ENCODE measurements at places on chromosomes 13 and 19.

- no peak for DNase-seq
These were observed 54.5 kb downstream of the CEBPG start for GRCh38 chr19:33427801-33428626.

GRCh38 chr13:51539887-51540286, 44.4 kb upstream of the WDFY2 start:
- DNase-seq, result no peak

DNA sequence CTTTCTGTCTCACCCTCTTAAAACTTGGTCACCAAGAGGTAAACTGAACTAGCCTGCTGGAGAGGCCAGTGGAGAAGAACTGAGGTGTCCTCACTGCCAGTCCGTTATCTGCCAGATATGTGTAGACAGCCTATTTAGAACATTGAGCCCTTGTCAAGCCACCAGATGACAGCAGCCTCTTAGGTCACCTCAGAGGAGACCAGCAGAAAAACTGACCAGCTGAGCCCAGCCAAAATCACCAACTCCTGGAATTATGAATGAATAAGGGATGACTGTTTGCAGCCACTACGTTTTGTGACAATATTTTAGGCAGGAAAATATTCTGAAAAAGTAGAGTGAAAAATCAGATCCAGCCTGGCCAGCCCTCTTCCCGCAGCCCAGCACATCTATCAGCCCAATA, 513.9 kb downstream of the DCT start:
- no peak for DNase-seq

DNA sequence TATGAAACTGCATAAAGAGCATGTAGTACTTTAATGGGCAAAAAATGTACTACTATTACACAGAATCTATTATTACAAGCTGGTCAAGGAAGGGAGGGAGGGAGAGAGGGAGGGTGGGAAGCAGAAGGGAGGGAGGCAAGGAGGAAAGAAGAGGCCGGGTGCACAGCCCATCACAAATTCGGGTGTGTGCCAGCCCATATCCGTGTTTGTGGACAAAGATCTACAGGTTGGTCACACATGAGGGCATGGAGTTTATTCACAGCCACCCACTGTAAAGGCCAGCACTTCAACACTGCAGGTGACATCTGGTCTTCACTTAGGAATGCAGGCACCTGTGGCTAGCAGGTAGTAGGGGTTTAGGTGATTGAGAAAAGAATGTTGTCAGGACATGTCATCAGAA, 352.5 kb upstream of the NBEA start:
- DNase-seq, result no peak

DNA sequence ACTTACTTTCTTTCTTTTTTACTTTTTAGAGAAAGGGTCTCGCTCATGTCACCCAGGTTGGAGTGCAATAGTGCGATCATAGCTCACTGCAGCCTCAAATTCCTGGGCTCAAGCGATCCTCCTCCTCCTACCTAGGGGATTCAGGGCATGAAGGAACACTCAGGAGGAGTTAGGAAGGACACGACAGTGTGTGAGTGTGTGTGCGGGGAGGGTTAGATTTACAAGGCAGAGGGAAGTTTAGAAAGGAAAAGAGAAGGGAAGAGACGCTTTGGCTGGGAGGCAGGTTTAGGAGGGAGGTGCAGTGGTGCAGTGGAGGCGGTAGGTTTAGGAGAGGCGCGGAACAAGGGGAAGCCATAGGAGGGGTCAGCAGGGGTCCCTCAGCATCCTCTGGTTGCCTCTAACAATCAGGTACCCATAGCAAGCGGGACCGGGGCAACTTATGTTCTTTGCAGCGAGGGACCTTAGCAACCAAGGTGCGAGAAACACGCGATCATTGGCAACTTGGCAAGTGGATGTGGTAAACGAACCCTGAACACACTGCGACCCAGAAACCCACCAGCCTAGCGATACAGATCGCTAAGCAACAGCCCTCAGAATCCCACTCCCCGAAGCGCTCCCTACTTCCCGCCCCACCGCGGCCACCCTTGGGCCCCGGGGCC, 501 bp downstream of the SIRT2 start:
- DNase-seq, result no peak

- DNase-seq, result no peak
These were observed 51.3 kb downstream of the RAB20 start for GRCh38 chr13:110509971-110510786.

GRCh38 chr19:1239796-1240737, 1.5 kb upstream of the ATP5F1D start:
- DNase-seq, result peak; percentile 66

- DNase-seq, result no peak
These were observed 7.3 kb downstream of the NKPD1 start for GRCh38 chr19:45153339-45154063.

DNA sequence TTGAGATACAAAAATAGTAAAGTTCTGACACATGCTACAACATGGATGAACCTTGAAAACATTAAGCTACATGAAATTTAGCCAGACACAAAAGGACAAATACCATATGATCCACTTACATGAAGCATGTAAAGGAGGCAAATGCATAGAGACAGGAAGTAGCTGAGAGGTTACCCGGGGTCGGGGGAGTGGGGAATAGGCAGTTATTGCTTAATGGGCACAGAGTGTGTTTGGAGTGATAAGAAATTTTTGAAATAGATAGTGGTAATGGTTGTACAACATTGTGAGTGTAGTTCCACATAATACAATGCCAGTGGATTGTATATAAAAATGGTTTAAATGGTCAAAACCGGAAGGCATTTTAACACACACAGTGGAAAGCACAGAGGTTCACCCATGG, 4.3 kb downstream of the N4BP2L1 start:
- no peak for DNase-seq

DNA sequence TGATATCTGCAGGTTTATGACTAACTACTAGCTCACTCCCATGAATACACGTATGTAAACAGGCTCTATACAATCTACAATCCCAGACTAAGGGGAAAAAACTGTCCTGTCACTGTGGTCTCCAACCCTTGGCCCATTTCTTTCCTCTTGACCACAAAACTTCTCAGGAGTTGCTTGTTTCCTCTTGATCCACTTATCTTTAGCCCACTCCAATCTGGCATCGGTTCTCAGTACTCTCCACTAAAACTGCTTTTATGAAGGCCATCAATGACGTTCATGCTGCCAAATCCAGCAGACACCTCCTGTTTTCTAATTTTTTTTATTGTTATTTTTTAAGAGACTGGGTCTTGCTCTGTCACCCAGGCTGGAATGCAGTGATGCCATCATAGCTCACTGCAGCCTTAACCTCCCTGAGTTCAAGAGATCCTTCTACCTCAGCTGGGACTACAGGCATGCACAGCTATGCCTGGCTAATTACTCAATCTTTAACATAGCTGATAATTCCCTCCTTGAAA, 31.9 kb upstream of the USPL1 start:
- peak; percentile 66 for DNase-seq

DNA sequence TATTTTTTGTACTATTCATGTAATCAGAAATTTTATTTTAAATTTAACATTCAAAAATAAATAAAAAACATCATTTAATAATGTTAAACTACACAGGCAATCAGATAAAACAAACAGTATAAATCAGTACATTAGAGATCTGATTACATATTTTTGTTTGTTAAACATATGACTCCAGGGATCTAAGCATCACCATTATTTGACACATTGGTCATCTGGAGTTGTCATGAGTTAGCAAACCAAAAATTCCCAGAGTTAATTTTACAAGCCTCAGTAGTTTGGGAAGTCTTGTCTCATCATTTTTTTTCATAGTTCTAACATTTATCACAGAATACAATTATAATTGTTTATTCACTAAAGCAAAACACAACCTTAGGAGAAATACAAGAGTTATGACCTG, 770.8 kb upstream of the SLITRK6 start:
- DNase-seq, result no peak

- DNase-seq, result no peak
These were observed 25.3 kb upstream of the OR10H2 start for GRCh38 chr19:15702534-15702930.

DNA sequence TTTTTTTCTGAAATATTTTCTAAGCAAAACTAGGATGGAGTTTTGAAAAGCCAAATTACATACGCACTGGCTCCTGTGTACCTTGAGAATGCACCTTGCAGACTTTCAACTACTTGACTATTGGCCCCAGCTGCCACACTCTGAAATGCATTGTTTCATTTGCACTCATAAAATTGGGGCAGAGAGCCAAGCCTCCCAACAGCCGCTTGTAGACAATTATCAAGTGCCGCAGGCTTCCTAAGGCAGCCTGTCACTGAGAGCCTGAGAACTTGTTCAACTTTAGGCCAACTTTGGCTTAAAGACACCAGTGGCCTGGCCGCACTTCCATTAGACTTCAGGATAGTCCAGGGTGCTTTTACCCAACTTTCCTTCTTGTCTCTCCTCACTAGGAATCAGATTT, 115.7 kb upstream of the STARD13 start:
- DNase-seq, result no peak

DNA sequence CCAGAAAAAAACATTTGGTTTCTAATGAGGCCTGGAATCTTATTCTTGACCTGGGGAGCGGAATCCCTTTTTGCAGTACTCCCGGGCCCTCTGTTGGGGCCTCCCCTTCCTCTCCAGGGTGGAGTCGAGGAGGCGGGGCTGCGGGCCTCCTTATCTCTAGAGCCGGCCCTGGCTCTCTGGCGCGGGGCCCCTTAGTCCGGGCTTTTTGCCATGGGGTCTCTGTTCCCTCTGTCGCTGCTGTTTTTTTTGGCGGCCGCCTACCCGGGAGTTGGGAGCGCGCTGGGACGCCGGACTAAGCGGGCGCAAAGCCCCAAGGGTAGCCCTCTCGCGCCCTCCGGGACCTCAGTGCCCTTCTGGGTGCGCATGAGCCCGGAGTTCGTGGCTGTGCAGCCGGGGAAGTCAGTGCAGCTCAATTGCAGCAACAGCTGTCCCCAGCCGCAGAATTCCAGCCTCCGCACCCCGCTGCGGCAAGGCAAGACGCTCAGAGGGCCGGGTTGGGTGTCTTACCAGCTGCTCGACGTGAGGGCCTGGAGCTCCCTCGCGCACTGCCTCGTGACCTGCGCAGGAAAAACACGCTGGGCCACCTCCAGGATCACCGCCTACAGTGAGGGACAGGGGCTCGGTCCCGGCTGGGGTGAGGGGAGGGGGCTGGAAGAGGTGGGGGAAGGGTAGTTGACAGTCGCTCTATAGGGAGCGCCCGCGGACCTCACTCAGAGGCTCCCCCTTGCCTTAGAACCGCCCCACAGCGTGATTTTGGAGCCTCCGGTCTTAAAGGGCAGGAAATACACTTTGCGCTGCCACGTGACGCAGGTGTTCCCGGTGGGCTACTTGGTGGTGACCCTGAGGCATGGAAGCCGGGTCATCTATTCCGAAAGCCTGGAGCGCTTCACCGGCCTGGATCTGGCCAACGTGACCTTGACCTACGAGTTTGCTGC, at the start of gene ICAM4:
ICAM4 (plus strand) TSS at position 153 of the 935 bp plus-strand sequence; CDS start at position 211, 58 bp downstream.
- DNase-seq, result no peak

DNA sequence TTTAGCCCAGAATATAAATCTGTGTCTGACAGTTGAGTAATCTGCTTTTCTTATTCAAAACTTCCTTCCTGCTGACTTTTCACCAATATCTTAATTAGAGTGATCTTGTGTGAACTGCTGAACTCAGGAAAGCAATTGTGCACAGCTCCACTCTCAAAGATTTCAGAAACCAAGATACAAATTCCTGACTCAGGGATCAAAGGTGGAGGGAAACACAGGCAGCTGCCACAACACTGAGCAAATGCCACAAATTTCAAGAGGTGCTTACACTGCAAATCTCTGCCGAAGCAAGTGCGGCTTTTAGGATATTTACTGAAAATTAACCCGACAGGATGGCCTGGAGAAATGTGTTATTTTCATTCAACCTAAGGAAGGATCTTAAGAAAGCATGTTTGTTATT, 111.4 kb downstream of the STOML3 start:
- no peak for DNase-seq

- DNase-seq, result no peak
These were observed 393.8 kb downstream of the ITGBL1 start for GRCh38 chr13:101846249-101846648.

GRCh38 chr13:48586591-48587103, 53.8 kb upstream of the RCBTB2 start:
- DNase-seq, result no peak

- DNase-seq, result no peak
These were observed 9.0 kb upstream of the JUND start for GRCh38 chr19:18290302-18291018.

- no peak for DNase-seq
These were observed 115.8 kb downstream of the ZNF675 start for GRCh38 chr19:23571175-23571574.

- DNase-seq, result no peak
These were observed 216.2 kb downstream of the IRS2 start for GRCh38 chr13:109569958-109570711.

DNA sequence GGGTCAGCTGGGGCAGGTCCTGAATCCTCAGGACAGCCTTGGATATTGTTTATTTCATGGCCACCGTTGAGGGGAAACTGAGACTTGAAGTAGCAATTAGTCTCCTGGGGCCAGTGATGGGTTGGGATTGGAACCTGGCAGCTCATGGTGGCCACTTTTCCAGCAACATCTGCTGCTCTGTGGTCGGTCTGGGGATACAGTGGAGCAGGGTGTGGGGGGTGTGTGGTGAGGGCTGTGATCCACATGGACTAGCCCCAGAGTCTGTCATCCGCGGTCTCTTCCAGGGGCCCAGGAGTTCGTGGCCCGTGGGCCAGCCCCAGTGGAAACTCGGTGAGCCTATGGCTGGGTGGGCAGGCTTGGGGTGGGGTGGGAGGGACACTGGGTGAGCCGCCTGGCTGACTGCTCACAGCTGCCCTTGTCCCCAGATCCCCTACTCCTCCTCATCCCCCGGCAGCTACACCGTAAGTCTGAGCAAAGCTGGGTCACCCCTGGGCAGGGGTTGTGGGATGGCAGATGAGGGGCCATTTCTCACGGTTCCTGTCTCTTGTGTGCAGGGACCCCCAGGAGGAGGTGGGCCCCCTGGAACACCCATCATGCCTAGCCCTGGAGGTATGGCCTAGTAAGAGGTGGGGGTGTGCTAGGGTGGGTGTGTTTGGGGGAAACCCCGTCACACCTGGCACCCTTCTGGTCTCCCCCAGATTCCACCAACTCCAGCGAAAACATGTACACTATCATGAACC, 5.5 kb downstream of the ISYNA1 start:
- DNase-seq, result no peak

DNA sequence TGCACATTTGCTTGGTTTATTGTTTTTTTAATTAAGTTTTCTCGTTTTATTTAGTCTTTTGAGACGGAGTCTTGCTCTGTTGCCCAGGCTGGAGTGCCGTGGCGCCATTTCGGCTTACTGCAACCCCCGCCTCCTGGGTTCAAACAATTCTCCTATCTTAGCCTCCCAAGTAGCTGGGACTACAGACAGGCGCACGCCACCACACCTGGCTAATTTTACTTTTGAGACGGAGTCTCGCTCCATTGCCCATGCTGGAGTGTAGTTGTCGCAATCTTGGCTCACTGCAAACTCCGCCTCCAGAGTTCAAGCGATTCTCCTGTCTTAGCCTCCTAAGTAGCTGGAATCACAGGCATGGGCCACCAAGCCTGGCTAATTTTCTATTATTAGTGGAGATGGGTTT, 1.3 kb downstream of the RPS9 start:
- no peak for DNase-seq

DNA sequence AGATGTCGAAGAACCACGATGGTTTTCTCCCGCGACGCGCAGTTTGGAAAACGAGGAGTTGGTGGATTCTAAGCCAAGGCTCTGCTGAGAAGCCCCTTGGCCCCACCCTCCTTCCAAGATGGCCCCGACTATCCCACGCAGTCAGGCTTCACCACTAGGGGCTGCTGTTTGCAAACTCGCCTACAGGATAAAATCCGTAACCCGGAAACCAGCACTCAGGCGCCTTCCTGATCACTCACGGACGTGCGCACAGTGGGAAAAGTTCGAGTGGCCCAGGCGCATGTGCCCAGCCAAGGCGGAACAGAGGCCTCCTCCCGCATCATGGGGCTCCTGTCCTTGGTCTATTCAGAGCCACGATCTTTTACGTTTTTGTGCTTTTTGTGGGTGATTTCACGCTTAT, 19.2 kb upstream of the UQCR11 start:
- peak; percentile 28 for DNase-seq

Measured in astrocyte of the cerebellum (primary cell).